ENCODE measurements at places on chromosomes 6 and 20.

DNA sequence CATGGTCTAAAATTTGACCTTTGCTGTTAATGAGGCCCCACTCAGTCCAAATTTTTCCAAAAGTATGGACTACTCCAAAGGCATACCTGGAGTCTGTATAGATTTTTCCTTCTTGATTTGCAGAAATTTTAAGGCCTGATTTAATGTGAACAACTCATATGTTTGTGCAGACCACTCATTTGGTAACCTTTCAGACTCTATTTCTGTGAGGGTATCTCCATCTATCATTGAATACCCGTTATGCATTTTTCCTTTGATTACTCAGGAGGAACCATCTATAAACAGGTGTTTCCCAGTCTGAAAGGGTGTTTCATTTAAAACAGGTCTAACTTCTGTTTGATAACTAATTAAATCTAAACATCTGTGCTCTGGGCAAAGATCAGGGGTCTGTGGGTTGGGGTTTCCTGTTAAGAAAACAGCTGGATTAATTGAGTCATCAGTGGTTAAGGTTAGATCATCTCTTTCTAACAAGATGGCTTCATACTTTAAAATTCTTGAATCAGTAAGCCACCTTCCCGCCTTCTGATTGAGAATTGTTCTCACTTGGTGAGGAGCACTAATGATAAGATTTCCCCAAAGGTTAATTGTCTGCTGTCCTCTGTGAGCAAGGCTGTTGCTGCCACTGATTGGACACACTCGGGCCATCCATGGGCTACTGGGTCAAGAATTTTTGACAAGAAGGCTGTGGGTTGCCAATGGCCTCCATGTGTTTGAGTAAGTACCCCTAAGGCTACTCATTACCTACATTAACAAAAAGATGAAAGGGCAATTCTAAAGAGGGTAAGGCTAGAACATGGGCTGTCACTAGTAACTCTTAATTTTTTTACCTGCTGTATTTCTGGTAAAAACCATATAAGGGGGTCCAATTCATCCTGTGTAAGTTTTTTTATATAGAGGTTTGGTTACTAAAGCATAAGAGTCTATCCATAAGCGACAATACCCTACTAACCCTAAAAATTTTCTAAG lies 24.1 kb downstream of the HLA-B start:
- DNase-seq, result peak; percentile 56

DNA sequence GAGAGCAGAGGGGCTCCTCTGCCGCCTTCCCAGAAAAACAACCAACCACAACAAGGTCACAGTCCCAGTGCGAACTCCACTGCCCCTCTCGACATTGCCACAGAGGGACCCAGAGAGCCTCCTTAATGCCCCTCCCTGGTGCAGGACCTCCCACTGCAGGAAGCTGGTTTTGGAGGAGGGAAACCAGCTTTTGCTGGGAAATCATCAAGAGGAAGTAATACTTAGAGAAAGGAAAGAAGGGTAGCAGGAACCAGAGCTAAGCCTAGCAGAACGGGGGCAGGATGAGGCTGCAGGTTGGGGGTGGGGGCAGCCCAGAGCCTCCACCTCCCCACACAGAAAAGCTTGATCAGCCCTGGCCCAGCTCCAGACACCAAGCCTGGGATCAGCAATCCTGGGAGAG lies 37.7 kb upstream of the SIRPA start:
- DNase-seq, result no peak

- DNase-seq, result no peak
Observed at GRCh38 chr6:48733581-48733980, 622.6 kb upstream of the PTCHD4 start.

DNA sequence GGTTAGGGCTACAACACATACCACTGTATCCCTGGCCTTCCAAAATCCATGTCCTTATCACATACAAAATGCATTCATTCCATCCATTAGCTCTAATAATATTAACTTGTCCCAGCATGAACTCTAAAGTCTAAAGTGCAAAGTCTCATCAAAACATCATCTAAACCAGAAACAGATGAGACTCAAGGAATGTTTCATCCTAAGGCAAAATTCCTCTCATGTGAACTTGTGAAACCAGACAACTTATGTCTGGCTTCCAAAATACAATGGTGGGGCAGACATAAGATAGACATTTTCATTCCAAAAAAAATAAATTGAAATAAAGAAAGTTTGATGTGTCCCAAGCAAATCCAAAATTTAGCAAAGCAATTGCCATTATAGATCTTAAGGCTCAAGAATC lies 257.4 kb downstream of the HTR1B start:
- DNase-seq, result no peak

- DNase-seq, result no peak
Observed at GRCh38 chr6:121698617-121699016, 263.2 kb downstream of the GJA1 start.

DNA sequence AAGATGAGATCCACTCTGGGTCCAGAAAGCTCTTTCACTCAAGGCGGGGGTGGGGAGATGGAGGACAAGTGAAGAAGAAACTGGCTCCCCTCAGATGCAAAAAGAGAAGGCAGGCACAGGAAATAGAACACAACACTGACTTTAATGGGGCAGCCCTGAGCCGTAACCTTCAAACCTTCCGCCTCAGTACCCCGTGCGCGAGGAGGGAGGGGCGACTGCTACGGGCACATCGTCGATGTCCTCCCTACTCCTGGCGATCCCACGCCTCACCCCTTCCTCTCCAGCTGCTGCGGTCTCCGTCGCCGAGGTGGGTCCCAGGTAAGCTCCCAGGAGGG lies 3.9 kb downstream of the SPEF1 start:
- DNase-seq, result no peak

- DNase-seq, result no peak
Observed at GRCh38 chr6:52186075-52186474, at the start of gene IL17A. TSS of gene IL17A (plus strand) at chr6:52186375. CDS start at chr6:52186432, 57 bp downstream.

GRCh38 chr6:63267046-63267445 lies 52.7 kb downstream of the LGSN start:
- DNase-seq, result no peak

DNA sequence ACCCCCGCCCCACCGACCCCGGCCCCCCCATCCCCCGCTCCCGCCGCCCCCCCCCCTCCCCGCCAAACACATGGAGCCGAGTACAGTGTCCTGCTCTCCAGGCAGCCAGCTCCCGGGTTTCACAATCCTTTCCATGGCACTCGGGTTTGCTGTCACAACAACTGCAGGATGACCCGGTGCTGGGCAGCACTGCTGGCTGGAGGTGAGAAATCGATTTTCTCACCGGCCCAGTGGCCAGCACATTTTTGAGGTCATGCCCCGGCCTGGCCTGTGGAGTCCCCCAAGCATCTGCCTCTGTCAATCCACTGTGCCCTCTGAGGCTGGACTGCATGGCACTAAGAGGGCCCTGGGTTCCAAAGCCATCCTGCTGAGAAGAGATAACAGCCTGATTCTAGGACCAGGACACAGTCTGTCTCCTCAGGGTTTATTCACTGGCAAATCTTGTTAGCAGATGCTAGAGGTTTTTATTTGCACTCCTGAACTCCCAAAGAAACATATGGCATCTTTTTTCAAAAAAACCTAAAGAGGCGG lies 129.5 kb downstream of the NFATC2 start:
- no peak for DNase-seq

GRCh38 chr6:155147958-155148663 lies 115.7 kb upstream of the CLDN20 start:
- DNase-seq, result no peak

- DNase-seq, result no peak
Observed at GRCh38 chr6:115441651-115442050, 619.0 kb downstream of the FRK start.

- DNase-seq, result no peak
Observed at GRCh38 chr6:104281370-104281769, 578.3 kb downstream of the HACE1 start.

DNA sequence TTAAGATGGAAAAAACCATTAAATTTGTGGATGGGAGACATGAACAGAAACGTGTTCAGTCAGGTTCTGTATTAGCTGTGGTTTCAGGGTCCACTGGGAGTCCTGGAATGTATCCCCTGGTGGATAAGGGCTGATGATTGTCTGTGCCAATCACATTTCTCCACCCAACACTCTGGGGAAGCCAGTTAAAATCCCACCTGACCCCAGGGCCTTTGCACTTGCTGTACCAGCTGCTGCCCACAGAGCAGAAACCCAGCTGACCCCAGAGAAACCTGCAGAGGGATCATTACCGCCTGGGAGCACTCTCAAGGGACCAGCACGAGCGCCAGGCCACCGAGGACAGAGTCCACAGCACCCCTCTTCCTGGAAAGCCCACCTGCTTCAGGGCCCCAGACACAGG lies 260.7 kb downstream of the PREX1 start:
- DNase-seq, result no peak

DNA sequence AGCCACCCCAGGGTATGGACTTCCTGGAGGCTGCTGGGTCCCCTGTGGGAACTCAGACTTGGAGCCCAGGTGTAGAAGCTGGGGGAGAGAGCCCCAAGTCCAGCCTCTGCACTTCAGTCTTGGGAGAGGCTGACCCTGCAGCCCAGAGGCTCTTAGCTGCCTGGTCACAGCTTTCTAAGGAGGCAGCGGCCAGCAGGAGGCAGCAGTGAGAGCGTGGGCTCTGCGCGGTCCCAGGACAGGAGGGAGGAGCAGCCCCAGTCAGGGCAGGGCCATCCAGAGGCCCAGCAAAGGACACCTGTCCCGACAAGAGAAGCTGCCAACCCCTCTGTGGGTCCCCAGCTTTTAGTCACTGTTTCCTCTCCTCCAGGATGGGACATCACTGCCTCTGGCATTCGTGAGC lies 9.4 kb downstream of the TREML2 start:
- peak; percentile 47 for DNase-seq

Measured in activated CD4-positive, alpha-beta T cell treated with anti-CD3 and anti-CD28 coated beads, Interleukin-2, Interleukin-6, amounts not matched to agents 100 ng/mL and 50 ng/mL, durations not matched to agents 16 hours and 8 hours (primary cell).